ENCODE measurements at places on chromosomes 1 and 21.

DNA sequence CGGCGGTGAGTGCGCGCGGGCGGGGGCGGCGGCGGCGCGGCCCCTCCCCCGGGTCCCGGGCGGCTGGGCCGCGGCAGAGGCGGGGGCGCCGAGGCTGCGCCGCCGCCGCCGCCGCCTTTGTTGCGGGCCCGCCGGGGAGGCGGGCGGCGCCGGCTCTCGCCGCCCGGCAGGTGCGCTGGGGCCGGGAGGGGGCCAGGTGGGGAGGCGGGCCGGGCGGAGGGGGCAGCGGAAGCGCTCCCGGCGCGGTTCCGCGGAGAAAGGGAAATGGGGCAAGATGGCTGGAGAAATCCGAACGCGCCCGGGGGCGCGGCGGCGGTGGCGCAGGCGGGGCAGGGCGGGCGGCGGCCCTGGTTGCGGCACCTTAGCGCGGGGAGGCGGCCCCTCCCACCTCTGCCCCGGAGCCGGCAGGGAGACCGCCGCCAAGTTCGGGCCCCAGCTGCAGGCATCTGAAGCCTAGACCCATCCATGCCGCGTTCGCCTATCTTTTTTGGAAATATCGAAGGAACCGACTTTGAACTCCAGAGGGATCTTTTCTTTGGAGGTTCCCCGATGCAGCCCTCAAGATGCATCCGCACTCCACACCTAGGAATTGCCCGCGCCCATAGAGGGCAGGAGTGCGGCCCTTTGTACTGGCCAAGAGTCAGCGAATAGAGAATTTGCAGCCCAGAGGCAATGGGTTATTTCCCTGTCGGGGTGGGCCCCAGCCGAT lies 479 bp downstream of the POGK start:
- no peak for DNase-seq

GRCh38 chr1:235648954-235649367 lies 623 bp downstream of the GNG4 start:
- no peak for DNase-seq

GRCh38 chr1:13819642-13820041 lies 119.7 kb downstream of the PRDM2 start:
- DNase-seq: no peak

- no peak for DNase-seq
Observed at GRCh38 chr1:58104960-58105359, 441.6 kb downstream of the OMA1 start.

DNA sequence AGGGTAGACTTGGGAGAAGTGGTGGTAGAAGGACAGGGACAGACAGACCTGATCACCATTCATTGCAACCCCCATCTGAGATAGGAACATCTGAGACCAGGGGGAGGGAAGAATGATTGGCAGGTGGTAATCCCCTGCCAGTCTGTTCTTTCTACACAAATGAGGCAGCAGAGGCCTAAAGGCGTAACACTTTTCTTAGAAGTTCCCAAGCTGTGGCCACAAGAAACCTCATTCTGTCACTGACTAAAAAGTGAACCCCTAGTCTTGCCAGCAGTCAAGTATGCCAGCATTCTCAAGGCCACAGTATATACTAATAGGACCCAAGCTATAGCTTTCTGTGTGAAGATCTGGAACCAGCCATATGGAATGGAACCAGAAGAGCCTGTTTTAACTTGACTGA lies 638.0 kb downstream of the KCNT2 start:
- DNase-seq: no peak

DNA sequence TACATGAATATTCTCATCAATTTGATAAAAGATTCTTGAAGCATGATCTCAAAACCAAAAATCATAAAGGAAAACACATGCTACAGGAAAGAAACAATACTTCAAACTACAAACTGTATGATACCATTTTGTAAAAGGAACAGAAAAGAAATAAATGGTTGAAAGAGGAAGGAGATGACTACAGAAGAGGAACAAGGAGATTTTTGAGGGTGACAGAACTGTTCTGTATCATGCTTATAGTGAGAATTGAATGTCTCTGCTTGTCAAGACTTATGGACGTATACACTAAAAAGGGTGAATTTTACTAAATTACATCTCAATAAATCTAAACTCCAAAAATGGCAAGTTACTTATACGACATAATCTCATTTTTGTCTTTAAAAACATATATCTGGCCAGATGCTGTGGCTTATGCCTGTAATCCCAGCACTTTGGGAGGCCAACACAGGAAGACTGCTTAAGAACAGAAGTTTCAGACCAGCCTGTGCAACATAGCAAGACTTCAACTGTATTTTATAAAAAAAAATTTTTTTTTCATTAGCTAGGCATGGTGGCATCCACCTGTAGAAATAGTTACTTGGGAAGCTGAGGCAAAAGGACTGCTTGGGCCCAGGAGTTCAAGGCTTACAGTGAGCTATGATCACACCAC lies 125.4 kb downstream of the EIF4G3 start:
- no peak for DNase-seq

- DNase-seq: no peak
Observed at GRCh38 chr1:225514671-225515081, 86.8 kb upstream of the LBR start.

DNA sequence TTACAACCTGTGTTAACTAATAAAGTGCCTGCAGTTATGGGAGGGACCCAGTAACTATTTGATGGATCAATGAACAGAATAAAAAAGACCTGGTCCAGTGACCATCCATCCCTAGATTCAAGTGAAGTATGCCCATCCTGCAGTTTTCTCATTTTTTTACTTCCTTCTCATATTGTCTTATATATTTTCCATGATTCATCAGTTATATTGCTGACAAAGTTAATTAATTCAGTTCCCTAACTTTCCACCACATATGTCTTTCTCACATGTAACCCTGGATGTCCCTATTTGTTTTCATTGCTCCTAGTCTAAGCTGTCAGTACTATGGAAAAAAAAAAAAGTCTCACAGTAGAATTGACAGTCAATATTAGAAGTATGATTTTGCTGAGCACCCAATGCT lies 64.3 kb downstream of the ITGB3BP start:
- DNase-seq: no peak

DNA sequence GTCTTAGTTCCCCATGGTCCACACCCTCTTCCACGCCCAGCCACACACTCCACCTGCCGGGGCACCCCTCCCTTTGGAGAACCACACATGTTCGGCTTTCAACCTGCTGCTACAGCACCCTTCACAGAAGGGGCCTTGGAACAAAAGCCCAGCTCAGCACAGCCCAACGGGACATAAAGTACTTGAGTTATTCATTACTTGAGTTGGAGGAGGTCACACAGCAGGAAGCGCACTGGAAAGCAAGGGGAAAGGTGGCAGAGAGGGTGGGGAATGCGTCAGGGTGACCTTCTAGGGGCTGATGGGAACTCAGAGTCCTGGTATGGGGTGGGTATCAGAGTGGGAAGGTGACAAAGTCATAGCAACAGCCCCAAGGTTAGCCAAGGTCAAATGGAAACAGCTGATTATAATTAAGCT lies 3.0 kb upstream of the ATP1B1 start:
- no peak for DNase-seq

GRCh38 chr1:31744165-31744888 lies 19.8 kb downstream of the ADGRB2 start:
- DNase-seq: no peak

DNA sequence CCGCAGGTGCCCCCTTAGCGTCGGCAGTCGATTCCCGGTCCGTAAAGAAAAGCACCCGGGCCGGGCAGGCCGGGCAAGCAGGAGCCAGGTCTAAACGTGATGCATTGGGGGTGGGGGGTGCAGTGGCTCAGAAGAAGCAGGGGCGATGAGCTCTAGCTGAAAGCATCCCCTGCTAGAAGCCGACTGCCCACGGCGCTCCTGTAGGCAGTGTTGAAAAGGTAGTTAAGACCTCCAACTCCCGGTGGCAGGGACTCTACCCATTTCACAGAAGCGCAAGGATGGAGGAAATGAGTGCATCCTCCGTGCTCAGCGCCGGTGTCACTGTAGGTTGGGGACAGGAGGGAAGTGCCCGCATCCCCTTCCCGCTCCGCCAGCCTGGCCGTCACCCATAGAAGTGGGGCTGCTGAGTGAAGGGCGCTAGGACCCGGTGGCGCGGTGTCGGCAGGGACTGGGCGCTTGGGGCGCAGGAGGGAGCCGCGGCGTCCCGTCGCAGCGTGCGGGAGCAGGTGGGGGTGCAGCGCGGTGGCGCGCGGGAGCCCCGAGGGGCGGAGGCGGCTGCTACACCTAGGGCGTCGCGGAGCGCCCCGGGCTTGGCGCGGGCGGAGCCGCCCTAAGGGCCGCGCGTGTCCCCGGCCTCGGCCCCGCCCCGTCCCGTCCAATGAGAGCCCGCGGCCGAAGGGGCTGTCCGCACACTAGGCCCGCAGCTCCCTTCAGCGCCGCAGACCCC lies at the start of gene WNT2B:
TSS of gene WNT2B (plus strand) at position 688 of the 727 bp plus-strand sequence. CDS start 298 bp downstream, outside the sequence.
- DNase-seq: no peak

DNA sequence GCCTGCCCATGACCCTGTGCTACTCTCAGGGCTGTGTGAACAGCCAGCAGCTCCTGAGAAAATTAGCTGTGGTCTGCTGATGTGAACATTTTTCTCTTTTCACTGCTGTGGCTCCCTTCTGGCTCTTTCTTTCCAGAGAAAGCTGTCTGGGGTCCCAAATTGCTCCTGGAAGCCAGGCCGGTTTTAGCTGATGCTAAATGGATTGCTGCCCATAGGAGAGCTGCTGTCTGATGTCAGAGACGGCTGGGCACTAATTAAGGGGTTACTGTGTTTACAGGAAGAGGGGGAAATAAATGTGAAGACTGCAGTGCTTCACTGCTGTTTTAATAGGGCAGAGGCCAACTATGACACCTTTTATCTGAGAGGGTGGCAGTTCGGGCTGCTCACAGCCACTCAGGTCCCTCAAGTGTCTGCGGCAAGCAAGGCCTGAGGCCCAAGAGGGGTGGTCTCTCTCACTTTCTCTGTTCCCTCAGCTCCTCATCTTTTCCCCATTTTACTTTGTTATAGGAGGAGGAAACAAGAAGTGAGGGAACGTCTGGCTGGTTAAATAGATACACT lies 106.0 kb upstream of the GNG12 start:
- no peak for DNase-seq

DNA sequence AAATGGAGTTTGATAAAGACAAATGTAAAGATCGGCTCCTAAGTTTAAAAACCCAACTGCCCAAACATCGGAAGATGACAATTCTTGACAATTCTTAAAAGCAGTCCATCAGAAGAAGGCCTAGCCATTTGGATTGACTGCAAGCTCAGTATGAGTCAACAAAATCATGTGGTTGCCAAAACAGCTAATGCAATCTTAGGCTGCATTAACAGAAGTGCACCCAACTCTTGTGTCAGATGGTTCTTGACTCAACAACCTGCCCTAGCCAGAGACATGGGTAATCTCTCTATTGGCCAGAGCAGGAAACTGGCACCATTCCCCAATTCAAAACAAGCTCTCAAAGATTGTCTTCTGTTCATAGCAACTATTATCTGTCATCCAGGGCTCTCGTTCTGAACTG lies 9.9 kb upstream of the NCF2 start:
- DNase-seq: peak; percentile 57

DNA sequence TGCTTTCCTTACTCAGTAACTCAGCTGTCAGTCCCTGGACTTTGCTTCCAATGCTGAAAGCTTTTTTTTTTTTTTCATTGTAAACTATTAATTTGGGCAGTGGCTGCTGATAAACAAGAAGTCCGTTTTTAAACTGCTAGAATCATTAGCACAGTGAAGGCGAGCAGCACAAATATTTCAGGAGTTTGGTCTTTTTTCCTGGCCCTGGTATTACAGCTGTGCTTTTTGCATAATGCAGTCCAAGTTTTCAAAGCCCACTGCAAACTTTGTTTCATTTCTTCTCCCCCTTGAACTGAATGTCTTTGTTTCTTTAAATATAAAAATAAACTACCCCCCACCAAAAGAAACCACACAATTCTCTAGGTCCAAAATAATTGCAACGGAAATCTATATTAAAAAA lies 6.6 kb downstream of the GLIS1 start:
- DNase-seq: no peak

DNA sequence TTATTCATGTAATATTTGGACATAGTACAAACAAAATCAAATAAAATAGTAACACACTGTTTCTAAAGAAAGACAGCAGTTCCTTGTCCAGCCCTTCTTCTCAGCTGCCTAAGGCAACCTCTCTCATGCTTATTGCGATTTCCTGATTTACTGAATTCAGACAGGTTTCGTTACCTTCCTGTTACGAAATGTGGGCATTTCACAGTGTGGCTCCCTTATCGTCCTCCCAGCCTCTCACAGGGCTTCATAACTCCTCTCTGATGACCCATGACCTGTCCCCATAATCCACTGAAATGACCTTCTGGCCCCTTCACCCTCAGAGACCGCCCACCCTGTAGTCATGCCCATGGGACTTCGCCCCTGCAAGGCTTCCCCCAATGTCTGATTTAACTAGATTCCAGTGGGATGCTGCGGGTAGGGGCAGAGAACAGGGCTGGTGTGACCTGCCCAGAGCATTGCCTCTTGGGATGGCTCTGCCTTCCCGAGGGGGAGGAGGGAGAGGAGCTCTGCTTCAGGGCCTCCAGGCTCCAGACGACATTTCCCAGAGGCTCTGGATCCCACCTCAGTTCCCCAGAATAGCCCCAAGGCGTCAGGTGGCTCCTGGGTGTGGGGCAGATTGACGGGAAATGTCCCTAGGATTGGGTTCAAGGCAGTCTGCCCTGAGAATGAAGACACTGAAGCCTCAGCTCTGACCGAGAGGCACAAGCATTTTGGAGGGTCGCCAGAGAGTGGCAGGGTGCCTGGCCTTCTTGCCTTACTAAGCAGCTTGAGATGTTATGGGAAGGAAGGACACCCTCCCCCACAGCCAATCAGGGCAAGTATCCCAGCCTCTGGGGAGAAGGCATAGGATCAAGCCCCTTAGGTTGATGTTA lies 20.6 kb downstream of the PADI2 start:
- no peak for DNase-seq
